HepG2 (cell line): ENCODE measurements at places on chromosomes 16 and 17. TPM values are rescaled to one million over a fixed set of nuclear protein-coding genes. Genes with fewer than 3 reads are reported as not detected.

The SLFN13 gene
- not detected in 2 replicates for polyA plus RNA-seq

The NOS2 gene
- 0.03 TPM in 1 of 2 replicates, not detected in the other for polyA plus RNA-seq

The QPRT gene
- polyA plus RNA-seq, result 130 and 137 TPM in 2 replicates

The NXPH3 gene
- 0.48 and 0.58 TPM in 2 replicates for polyA plus RNA-seq

The HOXB7 gene
- polyA plus RNA-seq, result 0.04 and 0.08 TPM in 2 replicates

The HAP1 gene
- 0.07 and 0.30 TPM in 2 replicates for polyA plus RNA-seq

The GJC1 gene
- 1.2 and 1.7 TPM in 2 replicates for polyA plus RNA-seq

The NXN gene
- 22.3 and 24.3 TPM in 2 replicates for polyA plus RNA-seq

The ENPP7 gene
- 1.1 and 2.2 TPM in 2 replicates for polyA plus RNA-seq

The CFAP97D1 gene
- not detected in 2 replicates for polyA plus RNA-seq

The NOG gene
- not detected in 2 replicates for polyA plus RNA-seq

The CTDNEP1 gene
- 118 and 126 TPM in 2 replicates for polyA plus RNA-seq

The MYH3 gene
- 2.5 and 4.3 TPM in 2 replicates for polyA plus RNA-seq

The MYBBP1A gene
- 18.6 and 28.4 TPM in 2 replicates for polyA plus RNA-seq

The TP53TG3F gene
- not detected in 2 replicates for polyA plus RNA-seq

The DLX3 gene
- polyA plus RNA-seq, result 0.03 and 0.05 TPM in 2 replicates

The LDHD gene
- polyA plus RNA-seq, result 9.8 and 12.1 TPM in 2 replicates

The TBC1D3H gene
- polyA plus RNA-seq, result not detected in 2 replicates

The CDH1 gene
- polyA plus RNA-seq, result 9.8 and 10.0 TPM in 2 replicates

The ALOX15B gene
- not detected in 2 replicates for polyA plus RNA-seq
